ENCODE measurements at places on chromosomes 16 and 17. TPM values are rescaled to one million over a fixed set of nuclear protein-coding genes. Genes with fewer than 3 reads are reported as not detected.

ATP6V0C gene
- total RNA-seq: 14.8 TPM

GCGR gene
- not detected for total RNA-seq

MT1F gene
- total RNA-seq: 2.0 TPM

RAB37 gene
- total RNA-seq: 0.49 TPM

TLCD2 gene
- 0.25 TPM for total RNA-seq

ORC6 gene
- total RNA-seq: 5.9 TPM

KRTAP4-4 gene
- not detected for total RNA-seq

CDH5 gene
- total RNA-seq: 6.9 TPM

TMEM204 gene
- total RNA-seq: 1.7 TPM

CA7 gene
- not detected for total RNA-seq

RASL10B gene
- 5.4 TPM for total RNA-seq

MT1M gene
- total RNA-seq: 0.74 TPM

CD300H gene
- not detected for total RNA-seq

HES7 gene
- total RNA-seq: 0.98 TPM

TBC1D3G gene
- 0.74 TPM for total RNA-seq

EMP2 gene
- total RNA-seq: 3.0 TPM

TRIM47 gene
- 11.1 TPM for total RNA-seq

Data from temporal lobe (tissue), 4 donors.